ENCODE measurements at places on chromosomes 5 and 9. TPM values are rescaled to one million over a fixed set of nuclear protein-coding genes. Genes with fewer than 3 reads are reported as not detected.
A peak's percentile ranks its signal among the peaks of the same experiment; 100 is the strongest.

DNA sequence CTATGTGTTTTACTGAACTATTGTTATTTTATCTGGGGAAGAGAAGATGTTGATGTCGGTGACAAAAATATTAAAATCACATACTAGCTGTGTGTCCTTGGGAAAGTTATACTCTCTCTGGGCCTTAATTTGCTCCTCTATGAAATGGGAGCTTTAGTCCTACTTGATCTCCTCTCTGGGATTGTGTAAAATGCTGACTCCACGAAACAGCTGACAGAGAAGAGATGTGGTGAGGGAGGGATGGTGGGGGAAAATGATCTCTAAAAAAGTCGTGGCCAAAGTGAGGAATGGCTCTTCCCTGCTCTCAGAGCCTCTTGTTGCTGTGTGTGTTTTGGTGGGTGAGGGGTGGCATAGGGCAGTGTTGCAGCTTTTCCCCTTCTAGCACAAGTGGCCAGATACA, 173.7 kb downstream of the MELK start:
- no peak for DNase-seq

THBS4 gene
- polyA plus RNA-seq, result 49.0 TPM

TMC1 gene
- not detected for polyA plus RNA-seq

GRCh38 chr9:125985998-125986655, 239.0 kb downstream of the PBX3 start:
- peak; percentile 30 for DNase-seq

DNA sequence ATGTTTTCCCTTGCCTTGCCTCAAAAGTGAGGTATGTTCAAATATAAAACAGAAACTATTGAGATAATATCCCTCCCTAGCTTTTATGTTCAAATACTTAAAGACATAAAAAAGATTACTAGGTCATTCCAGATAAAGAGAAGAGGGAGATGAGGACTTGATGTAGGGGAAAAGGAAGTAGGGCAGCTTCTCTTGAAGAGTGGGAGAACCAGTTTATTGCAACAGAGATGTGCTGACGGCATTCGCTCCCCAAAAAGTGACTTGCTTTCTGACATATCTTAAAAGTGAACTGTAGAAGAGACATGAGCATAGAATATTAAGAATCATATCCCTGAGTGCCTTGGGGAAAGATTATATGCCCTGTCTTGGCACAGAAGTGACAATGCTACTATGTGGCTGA, 330.2 kb upstream of the NREP start:
- DNase-seq, result no peak

GRCh38 chr9:110156416-110156815, 51.5 kb downstream of the C9orf152 start:
- DNase-seq, result no peak
